ENCODE measurements at places on chromosomes 1 and 21. TPM values are rescaled to one million over a fixed set of nuclear protein-coding genes. Genes with fewer than 3 reads are reported as not detected.

GRCh38 chr1:226309398-226310244, 657 bp upstream of the LIN9 start:
- no peak for DNase-seq

CDC73 gene
- 78.2 TPM for total RNA-seq

- DNase-seq = no peak
These were observed 58.5 kb downstream of the PHACTR4 start for GRCh38 chr1:28428012-28428411.

LYPD8 gene
- total RNA-seq = not detected

- DNase-seq = no peak
These were observed 28.0 kb downstream of the AGBL4 start for GRCh38 chr1:49995734-49996133.

Measured in Panc1 (cell line).